ENCODE measurements at places on chromosomes 7 and 10. TPM values are rescaled to one million over a fixed set of nuclear protein-coding genes. Genes with fewer than 3 reads are reported as not detected.

INMT gene
- total RNA-seq, result 9.5 TPM

DKK1 gene
- 9.6 TPM for total RNA-seq

BNIP3 gene
- total RNA-seq, result 56.3 TPM

CCDC172 gene
- total RNA-seq, result not detected

PDIA4 gene
- total RNA-seq, result 127 TPM

AGAP6 gene
- 6.7 TPM for total RNA-seq

FANK1 gene
- 4.9 TPM for total RNA-seq

PRKAR2B gene
- 24.5 TPM for total RNA-seq
